ENCODE measurements at places on chromosomes 7 and 10. TPM values are rescaled to one million over a fixed set of nuclear protein-coding genes. Genes with fewer than 3 reads are reported as not detected.
A peak's percentile ranks its signal among the peaks of the same experiment; 100 is the strongest.

DNA sequence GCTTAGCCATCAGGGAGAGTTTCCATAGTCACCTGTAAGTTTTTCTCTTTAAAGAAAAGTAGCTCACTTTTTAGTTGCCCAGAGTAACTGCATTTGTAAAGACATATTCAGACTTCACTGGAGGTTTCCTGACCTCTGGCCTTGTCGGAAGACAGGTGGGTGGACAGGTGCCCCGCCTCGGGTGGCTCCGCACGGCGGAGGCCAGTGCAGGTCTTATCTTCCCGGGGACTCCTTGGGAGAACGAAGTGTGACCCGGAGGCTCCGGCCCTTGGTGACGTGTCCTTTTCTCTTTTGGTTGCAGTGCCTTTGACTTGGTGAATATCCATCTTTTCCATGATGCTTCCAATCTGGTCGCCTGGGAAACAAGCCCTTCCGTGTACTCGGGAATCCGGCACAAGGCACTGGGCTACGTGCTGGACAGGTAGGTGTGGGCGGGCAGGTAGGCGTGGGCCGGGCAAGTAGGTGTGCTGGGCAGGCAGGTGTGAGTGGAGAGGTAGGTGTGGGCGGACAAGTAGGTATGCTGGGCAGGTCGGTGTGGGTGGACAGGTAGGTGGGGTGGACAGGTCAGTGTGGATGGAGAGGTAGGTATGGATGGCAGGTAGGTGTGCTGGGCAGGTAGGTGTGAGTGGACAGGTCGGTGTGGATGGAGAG is 75.8 kb downstream of the NKX6-2 start:
- H3K36me3 ChIP-seq: peaks cover 34% of the 10 kb centered on the region
- no peak overlapping the region for H3K4me3 ChIP-seq
- no peak overlapping the region for H3K27ac ChIP-seq

DNA sequence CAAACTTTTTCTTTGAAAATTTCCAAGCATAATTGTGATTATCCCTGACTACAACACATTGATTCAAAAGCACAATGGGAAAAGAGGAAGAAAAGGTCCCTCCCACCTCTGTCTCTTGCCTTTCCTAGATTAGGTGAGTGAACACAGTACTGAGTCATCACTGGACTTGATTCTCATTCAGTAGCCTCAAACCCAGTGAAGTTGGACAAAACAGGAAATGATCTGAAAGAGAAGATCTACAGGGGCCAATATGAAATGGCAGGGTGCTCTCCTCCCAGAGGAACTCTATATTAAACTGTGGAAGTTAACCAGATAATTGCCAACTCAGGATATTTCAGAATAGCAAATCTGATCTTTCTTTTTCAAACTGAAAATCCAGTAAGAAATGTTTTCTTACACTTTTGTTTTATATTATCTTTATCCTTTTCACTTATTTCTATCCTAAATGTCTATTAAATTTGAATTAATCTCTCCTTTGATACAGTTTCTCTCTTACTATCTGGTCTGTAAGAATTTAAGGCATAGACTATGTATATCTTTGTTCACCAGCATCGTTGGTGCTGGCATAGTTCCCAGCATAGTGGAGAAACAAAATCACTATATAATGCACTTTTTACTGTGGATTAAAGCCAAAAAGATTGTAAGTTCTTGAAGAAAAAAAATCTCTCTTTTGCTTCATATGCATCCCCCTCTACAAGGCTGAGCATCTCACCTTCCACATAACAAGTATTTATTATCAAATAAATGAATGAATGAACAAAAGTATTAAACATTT is 41.4 kb upstream of the IKZF1 start:
- H3K27me3 ChIP-seq: no peaks in the 10 kb centered on the region
- H3K36me3 ChIP-seq: no peaks in the 10 kb centered on the region
- no peak for DNase-seq
- no peaks in the 10 kb centered on the region for H3K4me1 ChIP-seq
- H3K4me3 ChIP-seq: no peak overlapping the region

DNA sequence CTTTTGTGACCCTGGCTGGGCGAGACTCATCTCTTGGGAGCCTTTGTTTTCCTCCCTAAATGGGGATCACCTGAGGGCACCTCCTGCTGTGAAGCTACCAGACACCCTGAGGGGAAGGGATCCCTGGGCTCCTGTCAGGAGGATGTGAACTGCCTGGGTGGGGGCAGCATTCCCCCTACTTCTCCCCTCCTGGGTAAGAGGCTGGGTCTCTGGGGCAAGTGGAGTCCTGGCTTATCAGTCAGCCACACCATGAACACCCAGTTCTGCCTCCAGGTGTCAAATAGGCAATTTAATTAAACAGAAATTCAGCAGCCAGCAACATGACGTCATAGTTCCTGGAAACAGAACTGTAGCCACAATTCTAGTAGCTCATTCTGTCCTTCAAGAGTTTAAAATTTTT is 97.7 kb upstream of the RET start:
- H3K4me3 ChIP-seq: no peak overlapping the region
- no peak for DNase-seq
- H3K27me3 ChIP-seq: peaks cover 4% of the 10 kb centered on the region
- H3K4me1 ChIP-seq: no peaks in the 10 kb centered on the region

DNA sequence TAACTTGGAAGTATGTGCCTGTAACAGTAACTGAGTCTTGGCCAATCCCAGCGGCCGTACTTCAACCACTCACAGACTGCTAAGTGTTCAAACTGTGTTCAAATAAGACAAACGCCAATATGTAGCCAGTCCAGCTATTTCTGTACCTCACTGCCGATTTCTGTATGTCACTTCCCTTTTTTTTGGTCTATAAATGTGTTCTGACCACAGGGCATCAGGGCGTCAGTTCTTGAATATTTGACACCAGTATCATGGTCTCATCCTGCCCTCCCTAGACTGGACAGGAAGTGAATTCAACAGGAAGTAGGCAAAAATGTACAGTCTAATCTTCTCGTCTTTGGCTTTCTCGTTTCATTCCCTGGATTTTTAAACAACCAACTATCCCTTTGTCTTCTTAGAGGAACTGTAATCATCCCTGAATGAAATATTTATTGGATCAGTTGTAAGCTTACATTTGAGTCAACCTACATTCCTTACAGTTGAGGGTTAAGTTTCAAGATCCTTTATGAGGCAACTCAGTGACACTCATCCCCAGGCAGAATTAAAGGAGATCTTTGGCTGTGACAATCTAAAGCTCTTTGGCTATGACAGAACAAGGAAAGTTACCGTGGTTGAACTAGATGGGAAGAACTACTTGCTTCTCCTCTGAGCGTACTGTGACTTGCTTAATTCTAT is 232.7 kb downstream of the NSUN6 start:
- H3K4me1 ChIP-seq: no peaks in the 10 kb centered on the region
- H3K27ac ChIP-seq: no peak overlapping the region
- H3K36me3 ChIP-seq: no peaks in the 10 kb centered on the region
- peak; percentile 32 for DNase-seq
- no peak overlapping the region for H3K4me3 ChIP-seq

DNA sequence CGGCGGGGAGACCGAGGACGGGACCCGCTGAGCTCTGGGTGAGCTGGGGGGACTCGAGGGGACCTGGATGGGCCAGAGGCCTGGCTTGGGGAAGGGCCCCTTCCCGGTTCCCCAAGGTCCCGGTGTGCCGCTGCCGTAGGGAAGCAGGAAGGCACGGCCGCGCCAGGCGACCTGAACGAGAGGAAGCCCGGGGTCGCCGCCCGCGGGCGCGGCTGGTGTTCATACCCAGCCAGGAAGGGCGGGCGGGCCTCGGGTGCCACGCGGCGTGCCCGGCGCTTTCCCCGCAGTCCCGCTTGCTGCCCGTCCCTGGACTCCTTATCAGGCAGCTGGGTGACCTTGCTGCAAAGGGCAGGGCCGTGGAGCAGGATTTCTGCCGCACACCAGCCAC is 38.0 kb downstream of the ZNF777 start:
- DNase-seq: no peak
- peaks cover 17% of the 10 kb centered on the region for H3K4me1 ChIP-seq
- H3K27me3 ChIP-seq: peaks cover 23% of the 10 kb centered on the region
- peaks cover 3% of the 10 kb centered on the region for H3K36me3 ChIP-seq
- H3K4me3 ChIP-seq: peak overlapping the region; percentile 13
- H3K27ac ChIP-seq: no peak overlapping the region

DNA sequence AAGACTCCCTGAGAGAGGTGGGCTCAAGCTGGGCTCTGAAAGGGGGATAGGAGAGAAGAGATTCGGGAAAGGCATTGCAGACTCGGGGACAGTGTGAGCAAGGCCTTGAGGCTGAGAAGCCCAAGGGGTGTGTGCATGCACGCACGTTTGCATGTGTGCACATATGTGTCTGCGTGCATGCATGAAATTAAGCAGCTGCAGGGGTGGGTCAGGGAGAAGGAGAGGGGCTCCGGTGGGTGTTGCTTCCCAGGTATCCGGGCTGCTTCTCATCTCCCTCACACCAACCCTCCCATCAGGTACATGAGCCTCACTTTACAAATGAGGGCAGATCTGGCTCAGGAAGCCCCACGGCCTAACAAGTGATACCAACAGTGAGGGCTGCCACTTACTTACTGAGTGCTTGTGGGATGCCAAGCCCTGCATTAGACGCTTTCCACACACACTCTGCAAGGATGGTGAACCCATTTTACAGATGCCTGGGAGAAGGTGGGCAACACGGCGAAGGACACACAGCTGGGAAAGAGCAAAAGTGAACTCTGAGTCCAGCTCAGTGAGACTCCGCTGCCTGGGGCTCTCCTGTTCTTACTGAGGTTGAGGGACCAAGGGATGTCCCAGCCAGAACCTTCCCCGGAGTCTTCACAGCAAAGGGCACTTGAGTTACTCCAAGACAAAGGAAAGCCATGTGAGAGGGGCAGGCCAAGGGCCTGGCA is 26.4 kb downstream of the ZCCHC24 start:
- peaks cover 59% of the 10 kb centered on the region for H3K36me3 ChIP-seq
- no peak overlapping the region for H3K4me3 ChIP-seq

DNA sequence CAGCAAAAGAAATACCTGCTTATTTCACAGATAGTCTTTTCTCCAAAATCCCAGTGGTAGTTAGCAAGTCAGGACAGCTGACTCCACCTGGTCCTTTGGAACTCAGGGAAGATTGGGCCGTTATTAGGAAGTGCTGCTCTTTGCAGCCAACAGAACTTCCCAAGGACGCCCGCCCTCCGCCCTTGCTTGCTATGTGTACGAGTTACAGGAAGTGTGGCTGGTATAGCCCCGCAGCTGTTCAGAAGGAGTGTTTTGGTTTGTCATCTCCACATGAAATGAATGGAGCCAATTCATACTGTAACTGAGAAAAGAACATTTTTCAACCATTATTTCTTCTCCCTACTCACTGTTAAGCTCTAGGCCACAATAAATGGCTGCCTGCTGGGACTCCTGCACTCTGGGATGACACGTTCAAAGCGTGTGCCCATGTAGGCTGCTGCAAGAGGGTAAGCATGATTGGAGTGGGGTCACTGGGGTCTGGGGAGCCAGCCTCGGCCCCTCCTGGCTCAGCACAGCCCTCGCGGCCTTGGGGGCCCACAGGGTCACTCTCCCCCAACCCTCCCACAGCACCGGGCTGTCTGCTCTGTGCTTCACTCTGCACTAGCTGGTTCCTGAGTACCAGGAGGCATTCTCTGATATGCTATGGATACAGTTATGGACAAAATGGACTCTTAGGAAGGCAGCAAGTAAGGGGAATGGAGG is 244.0 kb downstream of the EBF3 start:
- no peak overlapping the region for H3K4me3 ChIP-seq
- DNase-seq: no peak
- no peak overlapping the region for H3K27ac ChIP-seq
- H3K36me3 ChIP-seq: peaks cover 4% of the 10 kb centered on the region

GRCh38 chr7:143345428-143345900 is 17.0 kb downstream of the FAM131B start:
- H3K27ac ChIP-seq: no peak overlapping the region
- peak; percentile 55 for DNase-seq
- H3K4me3 ChIP-seq: no peak overlapping the region
- no peaks in the 10 kb centered on the region for H3K36me3 ChIP-seq

- H3K4me1 ChIP-seq: peaks cover 56% of the 10 kb centered on the region
- H3K27me3 ChIP-seq: no peaks in the 10 kb centered on the region
- H3K4me3 ChIP-seq: peak overlapping the region; percentile 38
- DNase-seq: peak; percentile 87
- peak overlapping the region; percentile 98 for H3K27ac ChIP-seq
- peaks cover 31% of the 10 kb centered on the region for H3K36me3 ChIP-seq
Observed at GRCh38 chr7:1537535-1538412, 7.3 kb downstream of the MAFK start.

- no peaks in the 10 kb centered on the region for H3K4me1 ChIP-seq
- no peak overlapping the region for H3K27ac ChIP-seq
- H3K4me3 ChIP-seq: no peak overlapping the region
- no peak for DNase-seq
- no peaks in the 10 kb centered on the region for H3K36me3 ChIP-seq
- no peaks in the 10 kb centered on the region for H3K27me3 ChIP-seq
Observed at GRCh38 chr10:24929056-24929544, 23.3 kb downstream of the PRTFDC1 start.

DNA sequence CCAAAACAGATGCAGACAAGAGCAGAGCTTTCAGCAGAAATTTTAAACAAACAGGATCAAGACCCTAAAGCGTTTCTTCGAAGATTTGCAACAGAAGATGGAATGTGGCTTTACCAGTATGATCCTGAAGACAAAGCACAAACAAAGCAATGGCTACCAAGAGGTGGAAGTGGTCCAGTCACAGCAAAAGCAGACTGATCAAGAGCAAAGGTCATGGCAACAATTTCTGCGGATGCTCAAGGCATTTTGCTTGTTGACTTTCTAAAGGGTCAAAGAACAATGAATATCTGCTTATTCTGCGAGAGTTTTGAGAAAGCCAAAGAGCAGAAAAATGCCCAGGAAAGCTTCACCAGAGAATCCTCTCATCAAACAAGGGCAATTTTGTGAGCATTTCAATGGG is 130.4 kb downstream of the MBL2 start:
- no peaks in the 10 kb centered on the region for H3K27me3 ChIP-seq
- no peaks in the 10 kb centered on the region for H3K4me1 ChIP-seq
- no peak overlapping the region for H3K4me3 ChIP-seq
- no peak overlapping the region for H3K27ac ChIP-seq

DNA sequence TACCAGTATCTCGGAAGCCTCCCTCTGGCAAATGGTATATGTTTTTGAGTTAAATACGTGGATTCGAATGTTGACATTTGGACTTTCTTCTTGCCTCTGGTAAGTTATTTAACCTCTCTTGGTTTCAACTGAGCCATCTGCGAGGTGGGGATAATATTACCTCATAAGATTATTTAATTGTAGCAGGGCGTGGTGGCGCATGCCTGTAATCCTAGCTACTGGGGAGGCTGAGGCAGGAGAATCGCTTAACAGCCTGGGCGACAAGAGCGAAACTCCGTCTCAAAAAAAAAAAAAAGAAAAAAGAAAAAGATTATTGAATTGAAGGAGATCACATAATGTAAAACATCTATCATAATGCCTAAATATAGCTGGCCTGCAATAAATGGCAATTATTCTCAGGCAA is 396 bp upstream of the TAF5 start:
- no peaks in the 10 kb centered on the region for H3K36me3 ChIP-seq
- H3K4me3 ChIP-seq: peak overlapping the region; percentile 81
- H3K27me3 ChIP-seq: no peaks in the 10 kb centered on the region

The LIPF gene
- polyA plus RNA-seq: not detected

The SEMA3E gene
- polyA plus RNA-seq: 3.8 TPM

The HMX3 gene
- not detected for polyA plus RNA-seq

Measured in muscle of leg (tissue), 16 donors.